Stimulated activated CD4-positive, alpha-beta T cell treated with anti-CD3 and anti-CD28 coated beads, Interleukin-15, amount 100 ng/mL, for 24 hours (primary cell): ENCODE measurements at places on chromosomes 5 and 9.

DNA sequence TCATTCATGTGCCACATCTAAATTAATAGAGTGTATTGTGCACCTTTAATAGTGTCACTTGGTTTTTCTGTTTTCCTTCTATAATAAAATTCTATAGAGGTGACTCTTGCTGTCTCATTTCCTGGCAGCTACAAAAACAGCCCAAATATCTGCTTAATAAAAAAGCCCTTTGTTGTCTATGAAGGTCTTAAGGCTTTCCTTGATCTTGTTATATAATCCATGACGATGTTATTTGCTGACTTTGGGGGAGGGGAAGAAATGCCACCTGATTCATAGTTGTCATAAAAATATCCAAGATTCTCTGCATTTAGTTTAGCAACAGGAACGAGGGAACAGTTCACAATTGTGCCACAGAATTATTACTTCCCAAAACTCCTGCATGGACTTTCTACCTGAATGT, 31.3 kb downstream of the CPEB4 start:
- DNase-seq, result no peak

GRCh38 chr9:131982102-131982501, 97.6 kb downstream of the MED27 start:
- DNase-seq, result no peak

GRCh38 chr5:181246276-181247049, 2.8 kb upstream of the RACK1 start:
- DNase-seq, result peak; percentile 92

DNA sequence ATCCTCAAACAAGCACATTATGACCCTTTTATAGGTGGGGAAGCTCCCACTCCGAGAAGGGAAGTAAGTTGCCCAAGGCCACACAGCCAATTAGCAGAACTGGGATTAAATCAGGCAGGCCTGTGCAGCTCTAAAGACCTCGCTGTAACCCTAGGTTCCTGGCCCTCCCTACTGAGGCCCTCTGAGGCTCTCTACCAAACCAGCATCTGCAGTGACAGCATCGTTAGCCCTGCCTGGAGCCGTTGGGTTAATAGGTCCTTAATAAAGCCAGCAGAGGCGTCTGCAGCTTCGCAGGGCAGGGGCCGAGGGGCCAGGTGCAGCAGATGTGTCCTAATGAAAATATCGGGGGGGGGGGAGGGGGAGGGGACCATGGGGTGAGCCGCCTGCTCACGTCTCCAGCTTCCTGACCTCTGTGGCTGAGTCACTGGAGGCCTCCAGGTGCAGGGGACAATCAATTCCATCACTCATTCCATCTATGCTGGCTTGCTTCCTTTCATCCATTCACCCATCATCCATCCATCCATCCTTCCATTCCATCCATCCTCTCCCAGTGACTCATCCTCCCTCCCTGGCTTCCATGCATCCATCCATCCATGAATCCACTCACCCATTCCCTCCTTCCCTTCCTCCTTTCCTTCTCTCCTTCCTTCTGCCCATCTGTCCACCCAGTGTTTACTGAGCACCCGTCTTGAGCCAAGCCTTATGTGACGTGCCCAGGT, 203.9 kb downstream of the C9orf50 start:
- no peak for DNase-seq

GRCh38 chr9:3751125-3751758, 225.4 kb upstream of the RFX3 start:
- DNase-seq, result peak; percentile 16

DNA sequence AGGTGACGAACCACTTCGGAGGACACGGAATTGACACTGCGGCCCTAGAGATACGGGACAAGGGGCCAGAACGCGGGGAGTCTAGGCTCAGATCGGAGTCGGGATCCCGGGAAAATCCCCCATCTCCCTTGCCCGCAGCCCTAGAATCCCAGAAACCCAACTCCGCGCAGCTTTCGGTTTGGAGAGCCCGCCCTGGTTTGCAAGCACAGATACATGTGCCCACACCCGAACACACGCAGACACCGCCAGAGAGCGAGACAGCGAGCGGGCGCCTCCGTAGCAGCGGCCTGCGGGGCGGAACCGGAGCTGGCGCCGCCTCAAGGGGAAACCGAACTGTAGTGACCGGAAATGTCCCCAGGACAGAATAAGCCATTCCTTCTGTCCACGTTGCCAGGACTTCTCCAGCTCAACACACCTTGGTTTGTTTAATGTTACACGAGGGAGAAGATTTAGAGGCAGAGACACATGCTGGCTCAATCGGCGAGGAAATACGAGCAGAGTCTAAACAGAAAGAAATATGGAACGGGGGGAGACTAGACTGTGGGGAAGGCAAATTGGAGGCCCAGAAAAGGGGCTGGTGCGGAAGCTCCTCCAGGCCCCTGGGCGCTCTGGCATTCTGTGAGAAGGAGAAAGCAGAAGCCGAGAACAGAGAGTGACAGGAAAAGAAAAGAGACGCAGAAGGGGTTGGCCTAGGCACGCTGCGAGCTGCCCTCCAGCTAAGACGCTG, 2.9 kb upstream of the PAX5 start:
- peak; percentile 61 for DNase-seq

GRCh38 chr5:82417776-82418607, 139.8 kb upstream of the RPS23 start:
- DNase-seq, result no peak

- DNase-seq, result no peak
These were observed 85.8 kb downstream of the LPAR1 start for GRCh38 chr9:110952540-110952859.

DNA sequence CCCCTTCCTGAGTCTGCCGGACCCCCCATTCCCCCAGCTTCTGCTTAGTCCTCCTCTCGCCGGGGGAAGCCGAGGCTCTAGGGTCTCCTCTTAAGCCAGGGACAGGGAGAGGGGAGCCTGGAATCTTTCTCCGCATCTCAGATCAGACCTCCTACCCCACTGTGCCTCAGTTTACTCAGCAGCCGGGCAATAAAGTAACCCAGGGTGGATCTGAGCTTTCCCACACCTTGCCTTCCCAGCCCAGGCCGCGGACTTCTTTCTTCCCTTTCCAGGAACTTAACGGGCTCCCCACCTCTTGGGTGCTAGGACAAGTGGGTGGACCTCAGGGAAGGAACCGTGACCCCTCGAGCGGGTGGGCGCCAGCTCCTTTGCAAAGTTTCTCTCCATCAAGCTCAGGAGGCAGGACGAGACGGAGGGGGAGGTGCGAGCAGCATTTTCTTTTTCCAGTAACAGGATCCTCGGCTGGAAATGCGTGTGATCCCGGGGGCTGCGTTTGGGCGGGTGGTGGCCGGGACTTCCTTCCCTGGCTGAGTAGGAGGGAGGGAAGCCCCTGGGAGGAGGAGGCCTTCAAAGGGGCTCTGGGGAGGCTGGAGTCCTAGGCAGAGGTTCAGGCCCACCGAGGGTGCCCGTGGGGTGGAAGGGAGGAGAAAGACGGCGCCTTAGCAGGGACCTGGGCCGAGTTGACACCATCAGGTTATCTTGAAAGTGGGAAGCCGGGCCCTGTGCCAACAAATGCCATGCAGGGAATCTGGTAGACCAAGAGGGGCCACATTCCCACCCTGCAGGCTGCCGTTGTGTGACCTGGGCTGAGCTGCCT, 795 bp downstream of the DAB2IP start:
- DNase-seq, result no peak

- peak; percentile 22 for DNase-seq
These were observed 30.1 kb upstream of the PDE8B start for GRCh38 chr5:77180167-77181081.

GRCh38 chr9:133844881-133845410, 106.8 kb upstream of the SARDH start:
- DNase-seq, result no peak

DNA sequence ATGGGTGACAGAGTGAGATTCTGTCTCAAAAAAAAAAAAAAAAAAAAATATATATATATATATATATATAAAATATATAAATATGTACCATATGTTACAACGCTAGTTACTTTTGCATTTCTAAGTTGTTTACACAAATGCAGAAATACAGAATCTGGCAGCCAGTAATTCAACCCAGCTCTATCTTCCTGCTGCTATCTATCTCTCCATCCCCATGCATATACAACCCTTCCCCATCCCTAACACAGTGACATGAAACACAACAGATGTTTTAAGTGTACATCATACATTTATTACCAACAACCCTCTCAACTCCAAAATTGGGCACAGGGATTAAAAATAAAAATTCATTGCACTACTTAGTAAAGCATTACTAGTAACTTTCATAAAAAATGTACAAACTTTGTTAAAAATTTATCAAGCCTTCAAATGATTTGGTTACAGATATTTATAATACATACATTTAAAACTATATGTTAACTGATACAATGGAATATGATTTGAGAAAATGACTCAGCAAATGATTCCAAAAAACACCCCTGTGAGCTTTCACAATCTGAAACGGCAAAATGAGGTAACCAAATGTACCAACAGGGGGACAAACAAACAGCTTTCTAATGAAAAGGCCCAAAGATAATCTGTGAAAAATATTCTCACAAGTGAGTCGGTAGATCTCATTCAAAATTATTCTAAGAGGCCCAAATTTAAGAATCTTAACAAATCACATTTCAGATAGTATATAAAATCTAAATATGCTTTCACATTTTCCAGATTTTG, 63.8 kb downstream of the RNF38 start:
- DNase-seq, result no peak

GRCh38 chr5:8013948-8014710, 145.2 kb downstream of the MTRR start:
- DNase-seq, result no peak

- peak; percentile 71 for DNase-seq
These were observed 118.8 kb downstream of the WNK2 start for GRCh38 chr9:93302586-93303257.

GRCh38 chr9:97918611-97919010, 3.7 kb downstream of the TRMO start:
- no peak for DNase-seq

- DNase-seq, result no peak
These were observed 3.6 kb upstream of the SPATA31E1 start for GRCh38 chr9:87878989-87879511.

DNA sequence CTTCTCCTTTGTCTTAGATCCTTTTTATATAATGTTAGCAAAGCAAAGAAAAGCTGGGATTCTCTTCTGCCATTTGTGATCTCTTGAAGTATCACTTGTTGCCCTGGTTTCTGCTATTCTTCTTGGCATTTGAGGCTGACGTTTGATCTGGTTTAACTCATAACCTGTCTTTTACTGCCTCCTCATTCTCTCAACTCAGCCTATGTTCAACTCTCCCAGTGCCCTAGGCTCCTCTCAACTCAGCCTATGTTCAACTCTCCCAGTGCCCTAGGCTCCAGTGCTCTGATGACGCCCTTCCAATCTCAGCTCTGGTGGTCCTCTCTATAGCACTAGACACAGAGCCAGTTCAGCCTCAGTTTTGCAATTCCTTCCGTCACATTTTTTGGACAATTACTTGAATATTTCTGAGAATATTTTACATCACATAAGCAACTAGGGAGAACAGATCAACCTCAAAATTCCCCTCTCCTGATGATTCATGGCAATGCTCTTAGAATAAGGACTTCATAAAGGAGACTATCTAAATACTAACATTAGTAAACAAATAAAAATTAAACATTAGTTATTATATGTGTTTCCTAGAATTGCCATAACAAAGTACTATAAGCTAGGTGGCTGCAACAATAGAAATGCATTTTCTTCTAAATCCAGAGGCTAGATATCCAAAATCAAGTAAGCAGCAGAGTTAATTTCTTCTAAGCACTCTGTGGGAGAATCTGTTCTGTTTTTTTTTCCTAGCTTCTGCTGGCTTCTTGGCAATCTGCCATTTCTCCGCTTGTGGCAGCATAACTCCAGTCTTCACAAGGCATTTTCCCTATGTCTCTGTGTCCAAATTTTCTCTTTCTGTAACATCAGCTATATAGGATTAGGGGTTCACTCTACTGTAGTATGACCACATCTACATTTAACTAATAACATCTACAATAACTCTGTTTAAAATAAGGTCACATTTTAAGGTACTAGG, 662.1 kb upstream of the FTMT start:
- no peak for DNase-seq

DNA sequence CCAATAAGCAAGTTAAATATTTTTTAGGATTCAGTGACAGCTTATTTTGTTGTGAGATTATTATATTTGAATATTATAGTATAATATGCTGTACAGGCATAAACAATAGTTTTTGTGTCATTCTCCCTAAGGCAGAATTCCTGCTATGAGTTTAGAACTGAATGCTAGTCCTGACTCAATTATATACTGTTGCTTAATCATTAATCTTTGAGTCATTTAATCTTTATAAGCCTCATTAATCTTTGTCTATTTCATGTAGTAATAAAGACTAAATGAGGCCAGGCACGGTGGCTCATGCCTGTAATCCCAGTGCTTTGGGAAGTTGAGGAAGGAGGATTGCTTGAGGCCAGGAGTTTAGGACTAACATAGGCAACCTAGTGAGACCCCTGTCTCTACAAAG, 3.6 kb upstream of the DCP2 start:
- no peak for DNase-seq

GRCh38 chr5:115850744-115851416, 9.1 kb downstream of the AP3S1 start:
- no peak for DNase-seq

GRCh38 chr9:75974016-75974766, 83.7 kb downstream of the PCSK5 start:
- DNase-seq, result no peak

DNA sequence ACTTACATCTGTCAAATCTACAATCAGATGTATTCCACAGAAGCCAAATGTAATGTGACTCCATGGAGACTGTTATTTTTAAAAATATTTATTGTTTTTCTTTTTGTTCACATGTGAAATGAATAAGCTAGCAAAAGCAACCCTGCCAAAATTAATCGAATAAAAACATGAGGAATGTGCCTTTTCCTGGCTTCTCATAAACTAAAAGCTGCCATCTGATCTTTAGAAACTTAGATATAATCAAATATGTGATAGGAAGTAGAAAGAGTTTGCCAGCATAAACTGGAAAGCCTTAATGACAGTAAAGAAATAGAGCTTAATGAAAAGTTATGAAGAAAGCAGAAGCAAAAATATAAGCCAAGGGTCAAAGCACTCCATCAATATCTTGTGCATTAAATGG, 1724.7 kb upstream of the WWC1 start:
- no peak for DNase-seq

- DNase-seq, result no peak
These were observed 171.0 kb downstream of the TRIO start for GRCh38 chr5:14313986-14314690.

GRCh38 chr5:59543821-59544442, 349.6 kb downstream of the PDE4D start:
- DNase-seq, result no peak

DNA sequence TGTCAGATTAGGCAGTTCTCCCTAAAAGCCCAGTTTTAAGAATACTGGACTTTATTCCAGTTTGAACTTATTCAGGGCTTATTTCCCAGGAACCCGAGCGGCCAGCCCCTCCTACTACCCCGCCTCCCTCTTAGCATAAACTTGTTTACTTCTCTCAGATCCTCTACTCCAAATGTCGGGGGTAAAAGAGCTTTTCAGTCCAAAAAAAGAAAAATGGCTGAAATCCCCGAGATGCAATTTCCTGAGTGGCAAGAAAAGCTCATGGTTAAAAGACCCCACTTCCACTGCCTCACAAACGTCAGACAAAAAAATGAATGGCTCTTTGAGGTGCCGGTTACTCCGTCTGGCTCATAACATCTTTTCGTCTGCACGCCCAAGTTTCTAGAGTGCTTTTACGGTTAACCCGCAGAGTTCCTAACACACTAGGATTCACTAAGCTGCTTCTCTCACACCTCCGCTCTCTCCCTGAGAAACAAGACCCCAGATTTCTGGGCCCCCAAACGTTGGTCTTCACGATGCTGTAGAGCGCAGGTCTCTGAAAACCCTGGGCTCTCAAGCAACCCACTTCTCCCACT, 402 bp downstream of the BRD8 start:
- peak; percentile 48 for DNase-seq

- DNase-seq, result no peak
These were observed 70.7 kb downstream of the COX7C start for GRCh38 chr5:86688406-86688805.
